Activated T-helper 2 cell treated with anti-CD3 and anti-CD28 coated beads, Interferon-gamma antibody, Interleukin-2, Interleukin-4, amounts not matched to agents 10 μg/mL and 5 μg/mL and 100 μg/mL, durations not matched to agents 14 hours and 24 hours and 36 hours (primary cell): ENCODE measurements at places on chromosomes 5 and 9. TPM values are rescaled to one million over a fixed set of nuclear protein-coding genes. Genes with fewer than 3 reads are reported as not detected.

Gene CA9
- total RNA-seq: 0.89 and 1.2 TPM in 2 replicates

GRCh38 chr5:177412603-177413233 lies 3.4 kb upstream of the F12 start:
- DNase-seq: no peak

DNA sequence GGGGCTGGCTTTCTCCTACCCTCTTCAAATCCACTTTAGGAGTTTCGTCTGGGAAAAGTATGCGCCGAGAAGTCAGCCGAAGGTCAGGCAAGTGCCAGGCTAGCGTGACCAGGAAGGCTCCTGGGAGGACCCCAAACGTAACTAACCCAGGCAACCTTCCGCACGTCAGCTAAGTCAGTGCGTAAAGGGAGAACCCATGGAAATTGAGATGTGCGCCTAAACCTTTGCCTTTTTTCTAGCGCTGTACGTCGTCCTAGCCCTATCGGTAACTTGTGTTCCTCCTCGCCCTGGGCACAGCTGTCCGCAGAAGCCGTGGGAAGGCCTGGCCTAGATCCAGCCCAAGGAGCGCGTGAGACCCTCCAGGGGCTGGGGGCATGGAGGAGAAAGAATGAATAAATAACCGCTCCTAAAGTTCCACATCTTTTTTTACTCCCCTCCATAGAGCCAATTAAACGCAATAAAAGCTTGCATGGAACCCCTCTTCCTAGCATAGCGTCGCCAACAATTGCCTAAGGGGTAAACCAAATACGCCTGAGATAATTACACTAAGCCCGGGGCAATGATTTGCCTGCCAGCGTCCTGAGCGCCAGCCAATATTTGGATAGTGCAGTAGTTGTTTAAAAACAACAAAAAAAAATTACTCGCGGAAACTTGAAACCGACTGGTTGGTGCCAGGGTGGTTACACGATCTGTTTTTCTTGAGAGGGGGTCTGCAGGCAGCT lies 4.0 kb upstream of the FOXB2 start:
- no peak for DNase-seq

- DNase-seq: no peak
Observed at GRCh38 chr5:158802941-158803341, 296.8 kb downstream of the EBF1 start.

Gene ECSCR
- total RNA-seq: 1.0 and 1.7 TPM in 2 replicates

Gene TMCO6
- total RNA-seq: 40.2 and 40.7 TPM in 2 replicates

DNA sequence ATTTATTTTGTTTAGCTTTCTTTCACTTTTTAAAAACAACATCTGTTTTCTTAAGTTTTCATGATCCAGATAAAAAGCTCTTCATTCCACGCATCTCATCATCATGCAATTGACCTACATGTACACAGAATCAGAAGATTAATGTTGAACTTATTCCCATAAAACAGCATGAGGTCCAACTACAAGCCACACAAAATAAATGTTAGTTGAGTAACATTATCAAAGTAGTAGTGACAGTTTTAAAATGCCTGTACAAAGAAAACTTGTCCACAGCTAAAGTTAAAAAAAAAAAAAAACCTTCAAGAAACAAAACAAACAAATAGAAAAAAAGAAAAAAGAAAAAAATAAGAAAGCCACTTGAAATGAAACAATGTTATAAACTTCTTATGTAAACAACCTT lies 846.3 kb downstream of the TLE1 start:
- DNase-seq: no peak

- no peak for DNase-seq
Observed at GRCh38 chr5:177373806-177374205, 10.4 kb upstream of the SLC34A1 start.

Gene DDX46
- 75.2 and 83.9 TPM in 2 replicates for total RNA-seq

Gene HMMR
- total RNA-seq: 39.3 and 40.3 TPM in 2 replicates

Gene ARL14EPL
- total RNA-seq: not detected in 2 replicates

Gene PAEP
- total RNA-seq: not detected in 2 replicates

Gene CLPTM1L
- 102 and 107 TPM in 2 replicates for total RNA-seq

Gene CCL21
- total RNA-seq: not detected in 2 replicates

Gene HRH2
- total RNA-seq: 34.3 and 37.1 TPM in 2 replicates

GRCh38 chr5:43371821-43372220 lies 40.4 kb downstream of the CCL28 start:
- DNase-seq: no peak

DNA sequence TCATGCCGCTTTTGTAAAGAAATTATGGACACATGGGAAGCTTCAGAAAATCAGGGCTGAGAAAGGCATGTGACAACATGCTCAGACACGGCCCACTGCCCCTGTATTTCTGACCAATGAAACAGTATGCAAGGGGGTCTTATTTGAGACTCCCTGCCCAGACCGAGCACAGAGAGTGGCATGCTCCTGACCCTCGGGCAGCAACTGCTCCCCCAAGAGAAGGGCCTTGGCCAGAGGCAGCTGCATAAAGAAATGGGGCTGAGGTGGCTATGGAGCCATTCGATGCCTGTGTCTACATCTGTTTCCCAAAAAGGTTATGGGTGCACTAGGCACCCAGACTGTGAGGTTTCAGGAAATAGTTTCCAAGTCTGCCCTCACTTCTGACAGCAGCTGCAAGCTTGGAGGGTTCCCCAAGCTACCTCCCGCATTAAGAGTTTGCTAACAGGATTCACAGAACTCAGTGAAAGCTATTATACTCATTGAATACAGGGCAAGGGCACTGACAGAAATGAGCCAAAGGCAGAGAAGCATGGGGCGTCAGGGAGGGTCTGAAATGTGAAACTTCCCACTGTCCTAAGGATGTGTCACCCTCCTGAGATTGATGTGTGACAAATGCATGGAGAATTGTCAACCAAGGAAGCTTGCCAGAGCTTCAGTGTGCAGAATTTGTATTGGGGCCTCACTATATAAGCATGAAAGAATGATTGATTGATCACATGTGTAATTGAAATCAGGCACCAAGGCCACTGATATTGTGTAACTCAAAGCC lies 94.3 kb downstream of the DAP start:
- DNase-seq: no peak

DNA sequence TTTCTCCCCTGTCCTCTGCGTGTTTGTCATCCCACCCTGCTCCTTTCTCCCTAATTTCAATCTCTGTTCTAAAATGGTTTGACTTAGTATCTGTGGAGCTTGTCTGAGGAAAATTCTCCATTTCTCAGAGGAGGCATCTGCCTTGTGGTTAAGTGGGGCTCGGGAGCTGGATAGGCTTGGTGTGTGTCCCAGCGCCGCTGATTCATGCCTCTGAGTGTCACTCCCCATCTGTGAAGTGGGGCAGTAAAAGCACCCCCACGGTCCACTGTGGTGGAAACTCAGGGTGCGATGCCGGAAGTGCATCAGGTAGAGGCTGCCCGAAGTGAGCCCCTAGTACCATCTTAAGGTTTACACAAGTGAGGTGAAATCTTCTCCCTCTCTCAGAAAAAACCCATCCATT lies 37.6 kb downstream of the LRSAM1 start:
- DNase-seq: no peak

Gene GBGT1
- total RNA-seq: 6.8 and 7.4 TPM in 2 replicates

Gene F2RL2
- total RNA-seq: 0.05 and 0.09 TPM in 2 replicates

Gene GRM6
- not detected in 2 replicates for total RNA-seq

Gene TUSC1
- total RNA-seq: 0.48 TPM in 2 replicates

DNA sequence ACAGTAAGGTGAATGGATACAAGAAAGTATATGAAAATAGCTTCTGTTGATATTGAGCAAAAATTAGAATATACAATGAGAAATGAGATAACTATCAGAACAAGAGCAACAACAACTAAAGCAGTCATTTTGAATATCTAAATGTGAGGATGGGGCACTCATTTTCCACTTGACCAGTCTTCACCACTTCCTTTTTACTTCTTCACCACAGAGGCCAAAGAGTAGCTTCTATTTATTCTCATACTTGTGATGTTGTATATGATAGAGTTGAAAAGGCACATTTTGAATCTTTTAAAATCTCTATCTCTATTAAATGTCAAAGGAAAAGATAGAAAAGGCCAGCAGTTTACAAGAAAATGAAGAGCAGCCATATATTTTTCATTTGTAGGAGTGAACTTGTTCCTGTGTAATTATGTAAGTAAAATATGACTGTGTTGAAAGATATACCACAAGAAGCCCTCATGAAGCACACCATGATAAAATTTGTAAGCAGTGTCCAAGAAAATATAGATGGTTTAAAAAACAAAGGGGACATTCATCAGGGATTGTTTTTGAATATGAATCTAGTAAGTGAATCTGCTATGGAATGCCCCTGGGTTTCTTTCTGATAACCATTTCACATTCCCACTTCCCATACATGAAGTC lies 39.2 kb downstream of the ADAMTS19 start:
- no peak for DNase-seq

GRCh38 chr9:111662576-111663300 lies 1.3 kb downstream of the GNG10 start:
- peak; percentile 11 for DNase-seq

GRCh38 chr5:161230221-161230620 lies 316.3 kb downstream of the GABRB2 start:
- DNase-seq: no peak

Gene KIF20A
- total RNA-seq: 28.1 and 30.3 TPM in 2 replicates

DNA sequence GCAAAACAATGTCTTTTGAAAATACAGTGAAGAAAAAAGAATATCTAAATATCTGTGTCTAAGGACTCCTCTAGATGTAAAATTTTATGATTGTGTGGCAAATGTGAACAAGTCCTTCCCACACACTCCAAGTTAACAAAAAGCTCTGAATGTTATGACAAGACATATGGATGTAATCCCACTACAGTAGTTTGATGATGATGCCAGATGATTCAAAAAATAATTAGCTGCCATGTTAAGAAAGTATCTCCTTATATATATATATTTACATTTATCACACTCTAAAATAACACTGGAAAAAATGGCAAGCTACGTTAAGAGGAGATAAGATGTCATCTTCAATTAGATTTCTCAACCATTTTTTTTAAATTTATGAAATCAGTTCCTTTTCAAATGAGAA lies 178.5 kb downstream of the NFIB start:
- DNase-seq: no peak

GRCh38 chr5:75059912-75060545 lies 7.7 kb upstream of the GCNT4 start:
- no peak for DNase-seq
